ENCODE measurements at places on chromosomes 1 and 21.

DNA sequence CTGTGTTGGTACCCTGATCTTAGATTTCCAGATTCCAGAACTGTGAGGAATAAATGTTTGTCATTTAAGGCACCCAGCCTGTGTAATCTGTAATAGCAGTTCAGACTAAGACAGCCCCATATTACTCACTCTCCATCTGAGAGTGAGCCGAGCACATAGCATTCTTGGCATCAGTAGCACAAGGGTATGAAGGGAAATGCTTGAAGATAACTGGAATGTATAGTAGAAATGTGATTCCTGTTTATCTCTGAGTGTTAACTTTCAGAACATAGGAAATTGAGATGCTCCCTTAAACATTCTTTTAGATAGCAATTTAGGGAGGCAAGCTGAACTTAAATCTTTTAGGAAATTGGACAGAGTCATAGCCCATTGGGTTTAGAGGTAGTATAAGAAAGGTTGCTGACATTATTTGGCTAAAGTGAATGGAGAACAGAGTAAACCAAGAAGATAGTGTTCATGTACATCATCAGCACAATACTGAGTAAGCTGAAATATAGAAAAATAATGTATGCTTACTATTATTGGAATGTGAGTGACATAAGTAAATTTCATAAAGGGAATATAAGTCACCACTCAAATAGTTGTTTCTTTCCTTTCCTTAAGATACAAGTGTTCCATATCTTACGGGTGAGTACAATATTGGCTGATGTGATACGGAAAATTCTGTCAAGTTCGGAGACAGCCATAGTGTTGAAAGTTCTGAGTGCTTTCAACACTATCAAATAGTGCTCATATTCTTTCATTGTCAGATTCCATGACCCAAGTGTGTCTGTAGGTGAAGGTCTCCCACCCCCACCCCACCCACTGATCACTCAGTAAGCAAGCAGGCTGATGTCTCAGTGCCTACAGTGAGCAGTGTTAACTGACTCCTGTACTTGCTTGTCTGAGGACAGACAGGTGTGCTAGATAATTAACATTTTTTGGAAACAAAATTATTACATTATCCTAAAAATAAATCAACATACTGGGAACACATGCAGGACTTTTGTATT, 73.7 kb downstream of the LRRC8D start:
- no peak for DNase-seq

DNA sequence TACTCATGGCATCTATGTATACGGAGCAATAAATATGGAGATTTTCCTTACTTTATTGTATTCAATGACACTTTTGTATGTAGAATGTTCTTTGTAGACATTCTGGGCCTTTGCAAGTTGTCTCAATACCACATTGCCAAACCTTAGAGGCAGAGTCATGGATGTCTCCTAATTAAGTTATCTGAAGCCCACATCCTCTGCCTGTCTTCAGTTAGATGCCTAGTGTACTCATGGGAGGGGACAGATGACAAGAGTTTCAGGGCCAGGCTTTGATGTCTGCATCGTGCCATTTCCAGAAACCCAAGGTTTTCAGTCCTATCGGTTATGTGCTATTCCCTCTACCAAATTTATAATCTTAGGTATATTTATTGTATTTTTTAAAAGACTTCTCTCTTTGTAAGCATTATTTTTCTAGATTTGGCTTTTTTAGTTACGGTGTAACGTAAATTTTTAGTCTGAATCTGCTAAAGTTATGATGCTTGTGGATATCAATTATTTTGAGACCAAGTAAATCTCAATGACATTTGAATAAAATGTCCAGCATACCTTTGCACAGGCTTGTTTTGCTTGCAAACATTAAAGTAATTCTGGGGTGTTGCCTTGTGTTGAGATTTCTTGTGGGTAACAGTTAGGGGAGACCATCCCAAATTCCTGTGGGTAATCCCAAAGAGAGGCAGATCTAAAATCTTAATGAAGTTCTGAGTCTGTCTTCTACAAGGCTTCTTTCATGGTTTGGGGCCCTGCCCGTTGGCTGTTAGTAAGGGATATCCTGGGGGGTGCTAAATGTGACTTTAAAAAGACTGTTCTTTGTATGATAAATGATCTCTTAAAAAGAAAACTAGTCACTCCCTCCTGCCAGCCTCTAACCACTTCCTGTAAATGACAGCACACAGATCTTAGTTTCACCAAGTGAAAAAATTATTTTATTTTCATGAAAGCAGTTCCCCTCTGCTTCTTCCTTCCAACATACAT, 8.0 kb upstream of the MACF1 start:
- DNase-seq = no peak

DNA sequence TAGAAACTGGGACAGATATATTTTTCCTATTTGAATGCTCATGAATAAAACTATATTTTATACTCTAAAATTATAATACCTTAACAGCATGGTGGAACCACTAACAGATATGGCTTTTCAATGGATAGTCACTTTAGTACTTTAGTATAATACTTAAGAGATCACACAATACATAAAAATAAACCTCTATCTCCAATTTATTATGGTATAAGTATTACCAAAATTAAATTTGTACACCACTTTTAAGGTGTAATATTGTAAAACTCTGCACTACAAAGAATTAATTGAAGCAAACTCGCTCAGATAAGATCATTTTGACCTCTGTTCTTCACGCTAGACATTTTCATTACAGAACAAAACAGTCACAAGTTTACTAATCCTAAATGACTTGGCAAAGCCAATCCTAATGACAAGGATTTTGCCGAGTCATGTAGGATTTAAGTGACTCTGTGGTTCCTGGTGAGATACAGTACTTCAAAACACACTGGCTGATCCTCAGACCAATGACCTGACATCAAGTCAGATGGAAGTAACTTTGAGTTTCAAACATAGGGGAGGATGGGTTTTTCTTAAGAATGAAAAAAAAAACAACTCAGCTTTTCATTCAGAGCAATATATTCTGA, 200.6 kb downstream of the SMYD3 start:
- no peak for DNase-seq

DNA sequence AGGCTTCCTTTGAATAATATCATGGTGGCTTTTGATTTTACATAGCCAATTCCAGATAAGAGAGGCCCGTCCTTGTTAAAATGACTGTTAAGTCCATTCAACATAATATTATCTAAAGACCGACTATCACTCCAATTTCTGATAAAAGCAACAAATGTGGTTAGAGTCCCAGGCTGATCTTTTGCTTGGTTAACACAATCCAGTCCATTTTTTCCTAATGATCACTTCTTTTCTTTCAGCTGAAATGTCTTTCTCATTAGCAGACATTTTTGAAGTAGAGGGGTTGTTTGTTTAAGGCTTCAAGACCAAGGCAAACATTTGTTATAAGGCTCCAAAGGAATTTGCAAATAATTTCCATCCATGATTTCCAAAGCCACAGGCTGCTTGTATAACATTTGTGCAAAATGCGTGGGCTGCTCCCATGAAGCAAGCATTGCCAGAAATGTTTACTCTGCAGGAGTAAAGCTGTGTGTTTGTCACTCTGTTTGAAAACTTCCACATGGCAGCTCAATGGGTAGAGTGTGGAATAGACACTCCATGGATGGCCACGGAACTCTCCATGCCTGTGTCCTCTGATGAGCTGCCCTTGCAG, 111.5 kb downstream of the PSMG1 start:
- no peak for DNase-seq

DNA sequence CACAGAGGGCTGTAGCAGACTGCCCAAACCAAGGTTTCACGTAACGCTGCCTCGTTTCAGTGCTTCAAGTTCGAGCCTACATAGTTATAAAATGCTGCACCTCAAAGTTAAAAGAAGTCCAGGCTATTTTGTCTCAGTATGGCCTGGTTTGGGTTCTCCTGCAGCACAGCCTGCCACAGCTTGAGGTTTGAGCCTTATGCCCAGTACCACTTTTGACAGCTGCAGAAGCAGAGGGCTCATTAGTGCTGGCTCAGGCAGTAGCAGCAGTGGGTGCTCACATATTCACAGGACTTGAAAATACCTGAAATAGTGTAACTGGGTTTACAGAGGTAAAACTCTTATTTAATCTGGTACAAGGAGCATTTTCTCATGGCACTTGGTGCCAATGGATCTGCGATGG, 15.3 kb downstream of the SPATA46 start:
- no peak for DNase-seq

DNA sequence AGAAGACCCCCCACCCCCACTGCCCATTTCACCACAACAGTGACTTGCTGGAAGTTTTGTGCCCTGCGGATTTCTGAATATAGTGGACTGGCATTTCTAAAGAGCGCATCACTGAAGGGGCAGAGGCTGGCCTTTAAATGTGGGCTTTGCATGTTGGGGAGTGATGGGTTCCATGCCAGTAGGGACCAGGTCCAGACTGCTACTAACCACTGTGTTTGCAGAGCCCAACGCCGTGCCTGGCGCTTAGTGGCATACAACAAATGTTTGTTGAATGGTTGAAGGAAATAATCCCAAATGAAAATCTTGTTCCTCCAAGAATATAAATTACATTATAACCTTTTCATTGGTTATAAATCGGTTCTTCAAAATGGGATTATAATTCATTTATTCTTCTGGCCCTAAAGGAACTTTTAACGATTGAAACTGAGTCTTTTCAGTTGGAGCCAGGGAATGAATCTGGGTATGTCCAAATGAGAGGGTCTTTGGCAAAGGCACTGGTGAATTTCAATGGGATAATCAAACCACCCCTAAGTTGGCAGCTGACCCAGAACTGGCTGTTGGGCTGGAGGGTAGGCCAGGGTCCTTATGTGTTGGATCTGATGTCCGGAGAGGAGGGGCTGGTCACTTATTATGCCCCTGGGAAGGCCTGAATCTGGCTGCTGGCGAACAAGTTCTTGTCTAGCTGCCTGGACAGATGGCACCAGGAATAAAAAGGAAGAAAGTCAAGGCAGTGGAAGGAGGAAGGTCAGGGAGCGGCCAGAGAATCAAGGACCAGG, 13.8 kb upstream of the SDHB start:
- DNase-seq = no peak

- DNase-seq = no peak
These were observed 75.5 kb downstream of the VCAM1 start for GRCh38 chr1:100794748-100795645.

DNA sequence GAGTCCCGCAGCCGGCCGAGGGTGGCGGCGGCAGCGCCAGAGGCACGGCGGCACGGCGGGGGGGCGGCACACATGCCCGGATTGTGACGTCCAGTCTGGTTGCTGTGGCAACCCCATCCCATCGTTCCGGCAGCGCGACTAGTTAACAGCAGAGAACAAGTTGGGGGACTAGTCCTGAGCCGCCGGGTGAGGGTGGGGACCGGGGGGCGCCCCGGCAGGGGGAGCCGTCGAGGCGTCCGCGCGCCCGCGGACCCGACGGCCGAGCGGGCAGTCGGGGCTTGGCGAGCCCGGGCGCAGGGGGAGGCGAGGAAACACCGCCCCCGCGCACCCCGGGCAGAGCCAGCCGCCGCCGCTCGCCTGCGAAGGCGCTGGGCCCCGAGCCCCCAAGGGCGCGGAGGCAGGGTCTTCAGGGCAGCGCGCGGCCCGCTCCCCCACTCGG, at the start of gene CHD5:
Gene CHD5, minus strand, starts transcription at position 54 of the 439 bp plus-strand sequence. CDS start 298 bp downstream, outside the sequence.
- DNase-seq = no peak

DNA sequence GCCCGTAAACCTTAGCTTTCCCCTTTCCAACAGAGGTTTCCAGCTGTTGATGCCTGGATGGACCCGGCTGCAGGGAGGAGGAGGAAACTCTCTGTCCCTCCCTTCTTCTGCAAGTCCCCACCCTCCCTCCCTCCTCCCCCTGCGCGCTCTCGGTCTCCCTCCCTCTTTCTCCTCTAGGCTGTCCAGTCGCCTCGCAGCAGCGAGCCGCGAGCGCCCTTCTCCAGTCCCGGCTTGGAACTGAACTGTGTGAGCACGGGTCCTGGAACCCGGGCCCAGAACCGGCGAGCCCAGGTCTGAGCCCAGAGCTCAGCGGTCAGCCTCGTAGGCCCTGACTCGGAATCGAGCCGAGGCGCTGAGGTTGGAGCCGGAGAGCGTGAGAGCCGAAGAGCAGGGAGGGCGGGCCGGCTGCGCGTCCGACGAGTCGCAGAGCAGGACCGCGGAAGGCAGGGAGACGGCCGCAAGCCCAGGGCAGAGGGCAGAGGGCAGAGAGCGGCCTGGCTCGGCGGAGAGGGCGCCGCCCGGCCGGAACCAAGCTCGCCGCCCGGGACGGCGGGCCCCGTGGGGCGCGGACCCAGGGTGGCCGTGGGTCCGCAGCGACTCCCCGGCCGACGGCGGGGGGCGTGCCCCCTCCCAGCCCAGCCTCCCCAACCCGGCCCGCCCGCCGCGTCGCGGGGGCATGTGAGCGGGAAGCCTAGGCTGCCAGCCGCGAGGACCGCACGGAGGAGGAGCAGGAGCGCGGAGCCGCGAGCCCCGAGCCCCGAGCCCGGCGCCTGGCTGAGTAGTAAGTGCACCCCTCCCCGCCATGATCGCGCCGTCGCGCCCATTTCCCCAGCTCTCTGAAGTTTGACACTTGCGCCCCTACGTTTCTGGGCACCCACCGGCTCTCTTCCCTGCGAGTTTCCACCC, at the start of gene SOX13:
Gene SOX13, plus strand, starts transcription at position 185 of the 906 bp plus-strand sequence. CDS start 39,801 bp downstream, outside the sequence.
- DNase-seq = no peak

DNA sequence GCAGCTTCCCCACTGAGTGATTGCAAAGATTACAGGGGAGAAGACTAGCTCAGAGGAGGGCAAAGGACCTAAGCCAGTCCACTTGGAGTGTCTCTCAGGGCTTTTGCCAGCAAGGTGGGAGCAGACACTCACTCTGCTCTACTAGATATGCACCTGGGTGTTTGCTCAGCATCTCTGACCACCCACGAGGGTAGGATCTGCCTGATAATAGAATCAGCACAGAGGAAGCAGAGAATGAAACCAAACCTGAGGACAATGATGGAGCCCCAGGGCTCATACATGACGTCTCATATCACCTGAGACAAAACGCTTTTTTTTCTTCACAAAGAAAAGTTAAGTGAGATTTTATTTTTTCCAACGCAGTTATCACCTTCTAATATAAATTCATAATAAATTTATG, 79.4 kb downstream of the RRAGC start:
- no peak for DNase-seq

- no peak for DNase-seq
These were observed 1.7 kb upstream of the KCNE2 start for GRCh38 chr21:34362136-34362444.

DNA sequence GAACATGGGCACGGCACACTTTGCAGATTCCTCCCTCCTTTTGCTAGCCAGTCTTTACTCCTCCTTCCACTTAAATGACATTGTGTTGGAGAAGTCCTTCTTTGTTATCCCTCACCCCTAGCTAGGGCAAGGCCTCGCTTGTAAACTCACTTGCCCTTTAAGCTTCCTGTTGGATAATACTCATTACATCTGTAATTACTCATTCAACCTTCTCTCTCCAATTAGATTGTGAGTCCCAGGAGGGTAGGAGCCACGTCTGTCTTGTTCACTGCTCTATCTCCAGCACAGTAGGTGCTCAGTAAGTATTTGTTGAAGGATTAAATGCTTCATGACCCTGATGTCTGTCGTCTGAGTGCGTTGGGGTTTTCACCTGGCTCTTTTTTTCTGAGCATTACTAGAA, 98.7 kb upstream of the USP24 start:
- no peak for DNase-seq

DNA sequence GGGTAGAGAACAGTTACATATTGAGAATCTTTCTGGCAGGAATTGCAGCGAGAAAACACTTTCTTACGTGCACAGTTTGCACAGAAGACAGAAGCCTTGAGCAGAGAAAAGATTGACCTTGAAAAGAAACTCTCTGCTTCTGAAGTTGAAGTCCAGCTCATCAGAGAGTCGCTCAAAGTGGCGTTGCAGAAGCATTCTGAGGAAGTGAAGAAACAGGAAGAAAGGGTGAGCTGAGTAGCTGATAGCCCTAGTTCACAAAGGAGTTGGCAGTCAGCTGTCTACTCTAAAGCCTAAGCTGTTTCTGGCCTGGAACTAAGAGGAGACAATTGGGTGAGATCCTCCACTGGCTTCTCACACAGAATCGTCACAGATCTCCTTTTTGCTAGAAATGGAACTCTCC, 20.3 kb upstream of the SH3BGRL3 start:
- DNase-seq = no peak

- no peak for DNase-seq
These were observed 222.4 kb upstream of the B3GALT2 start for GRCh38 chr1:193408782-193409293.
